ENCODE measurements at places on chromosomes 6 and 20. TPM values are rescaled to one million over a fixed set of nuclear protein-coding genes. Genes with fewer than 3 reads are reported as not detected.

XKR7 gene
- polyA plus RNA-seq, result 0.02 TPM

CLVS2 gene
- polyA plus RNA-seq, result not detected

ADTRP gene
- not detected for polyA plus RNA-seq

PTCRA gene
- polyA plus RNA-seq, result not detected

TRIM40 gene
- not detected for polyA plus RNA-seq

THBD gene
- 2.5 TPM for polyA plus RNA-seq

PSORS1C2 gene
- polyA plus RNA-seq, result not detected

OR2H2 gene
- polyA plus RNA-seq, result 0.73 TPM

LRRN4 gene
- 135 TPM for polyA plus RNA-seq

HDDC2 gene
- polyA plus RNA-seq, result 201 TPM

PRDM1 gene
- polyA plus RNA-seq, result 0.67 TPM

ADGRF1 gene
- not detected for polyA plus RNA-seq

DNA sequence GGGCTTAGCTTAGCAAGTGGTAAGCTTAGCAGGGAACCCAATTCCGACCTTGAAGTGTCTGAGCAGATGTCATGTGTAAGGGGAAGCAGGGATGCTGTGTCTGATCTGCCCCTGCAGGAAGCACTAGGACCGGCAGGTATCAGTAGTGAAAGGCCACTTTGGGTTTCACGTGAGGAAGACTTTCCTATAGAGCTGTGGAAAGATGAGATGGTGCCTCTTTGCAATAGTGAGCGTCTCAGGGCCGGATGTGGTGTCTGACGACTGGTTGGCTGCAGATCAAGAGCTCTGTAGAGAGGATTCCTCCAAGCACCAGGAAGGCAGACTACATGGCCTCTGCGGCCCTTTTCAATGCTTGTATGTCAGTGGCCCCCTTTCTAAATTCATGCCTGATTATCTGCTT lies 98.3 kb downstream of the TIAM2 start:
- DNase-seq, result peak; percentile 50

DNA sequence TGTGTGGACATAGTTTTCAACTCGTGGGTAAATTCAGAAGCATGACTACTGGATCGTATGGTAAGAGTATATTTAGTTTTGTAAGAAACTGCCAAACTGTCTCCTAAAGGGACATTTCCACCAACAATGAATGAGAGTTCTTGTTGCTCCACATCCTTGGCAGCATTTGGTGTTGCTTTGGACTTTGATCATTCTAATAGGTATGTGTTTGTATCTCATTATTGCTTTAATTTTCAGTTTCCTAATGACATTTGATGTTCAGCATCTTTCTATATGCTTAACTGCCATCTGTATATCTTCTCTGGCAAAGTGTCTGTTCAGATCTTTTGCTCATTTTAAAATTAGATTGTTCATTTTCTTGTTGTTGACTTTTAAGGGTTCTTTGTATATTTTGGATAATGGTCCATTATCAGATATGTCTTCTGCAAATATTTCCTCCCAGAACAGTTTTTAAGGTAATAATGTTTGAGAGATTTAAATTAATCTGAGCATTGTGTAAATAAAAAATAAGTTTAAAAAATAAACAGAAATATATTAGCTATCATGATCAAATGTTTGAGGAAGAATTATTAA lies 138.7 kb downstream of the CCDC170 start:
- no peak for DNase-seq

GRCh38 chr20:24131281-24131680 lies 142.7 kb upstream of the GGTLC1 start:
- DNase-seq, result no peak

- no peak for DNase-seq
Observed at GRCh38 chr20:42074944-42075343, 456.8 kb upstream of the CHD6 start.

DNA sequence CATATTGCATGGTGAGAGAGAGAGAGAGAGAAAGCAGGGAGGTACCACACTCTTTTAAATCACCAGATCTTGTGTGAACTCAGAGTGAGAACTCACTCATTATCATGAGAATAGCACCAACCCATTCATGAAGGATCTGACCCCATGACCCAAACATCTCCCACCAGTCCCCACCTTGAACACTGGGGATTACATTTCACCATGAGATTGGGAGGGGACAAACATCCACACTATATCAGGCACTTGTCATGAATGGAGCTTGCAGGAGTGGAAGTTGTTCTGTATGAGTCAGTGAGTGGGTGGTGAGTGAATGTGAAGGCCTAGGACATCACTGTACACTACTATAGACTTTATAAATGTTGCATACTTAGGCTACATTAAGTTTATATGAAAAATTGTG lies 47.7 kb upstream of the RNF182 start:
- DNase-seq, result no peak

DNA sequence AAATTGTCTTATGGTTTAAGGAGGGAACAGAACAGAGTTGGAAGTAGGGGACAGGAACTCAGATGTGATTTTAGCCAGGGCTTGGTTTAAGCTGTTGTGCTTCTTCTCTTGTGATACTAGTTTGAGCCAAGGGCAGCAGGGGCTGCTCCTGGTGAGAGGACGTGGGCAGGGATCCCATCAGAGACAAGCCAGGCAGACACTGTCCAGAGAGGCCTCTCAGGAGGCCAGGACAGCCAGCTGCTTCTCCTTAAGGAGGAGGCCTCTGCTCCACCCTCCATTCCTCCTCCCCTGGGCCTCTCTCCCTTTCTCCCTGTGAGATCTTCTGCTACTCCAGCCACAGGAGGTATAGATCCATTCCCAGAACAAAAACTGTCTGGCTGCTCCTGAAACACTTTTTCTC lies 108.4 kb upstream of the MLN start:
- DNase-seq, result no peak

- DNase-seq, result peak; percentile 43
Observed at GRCh38 chr6:152270301-152270925, 366.7 kb downstream of the SYNE1 start.

- DNase-seq, result no peak
Observed at GRCh38 chr20:56381501-56381900, 10.5 kb downstream of the AURKA start.
